RPMI7951 (cell line): ENCODE measurements at places on chromosomes 2 and 18. TPM values are rescaled to one million over a fixed set of nuclear protein-coding genes. Genes with fewer than 3 reads are reported as not detected.

DNA sequence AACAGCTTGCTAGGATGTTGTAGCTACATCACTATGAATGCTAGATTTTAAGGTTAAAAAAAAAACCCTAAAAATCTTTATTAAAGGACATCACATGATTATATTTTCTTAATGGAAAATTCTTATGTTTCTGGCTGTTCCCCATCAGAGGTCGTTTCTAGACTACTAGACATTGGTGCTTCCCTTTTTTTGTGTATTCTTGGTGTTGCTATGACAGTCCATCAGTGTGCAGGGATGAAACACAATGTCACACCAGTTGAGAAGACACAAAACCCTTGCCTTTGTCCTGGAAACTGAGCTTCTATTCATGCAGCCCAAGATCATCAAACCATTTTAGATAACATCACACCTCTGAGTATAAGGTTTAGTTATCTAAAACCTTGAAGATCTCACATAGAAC is 19.9 kb upstream of the TMEM131 start:
- no peak for DNase-seq

- DNase-seq, result no peak
Observed at GRCh38 chr2:233112329-233112728, 52.2 kb downstream of the INPP5D start.

DNA sequence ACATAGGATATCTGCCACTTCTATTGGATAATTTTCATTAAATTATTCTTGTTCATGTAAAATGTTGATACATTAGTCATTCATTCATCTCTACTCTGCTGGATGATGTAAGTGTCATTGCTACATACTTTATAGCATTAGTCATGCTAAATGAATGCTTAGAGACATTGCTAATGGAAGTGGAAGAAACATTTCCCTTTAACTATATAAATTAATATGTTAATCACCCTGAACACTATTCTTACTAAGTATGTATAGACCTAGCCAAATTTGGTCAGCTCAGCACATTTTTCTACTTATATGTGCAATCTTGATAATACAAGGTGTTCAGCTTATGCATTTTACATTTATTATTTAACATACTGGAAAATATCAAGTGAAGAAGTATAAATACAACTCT is 160.2 kb downstream of the DPP4 start:
- DNase-seq, result peak; percentile 68

- DNase-seq, result peak; percentile 69
Observed at GRCh38 chr2:102826904-102827303, 65.1 kb downstream of the TMEM182 start.

GRCh38 chr2:150971910-150972309 is 289.8 kb downstream of the RBM43 start:
- no peak for DNase-seq

DNA sequence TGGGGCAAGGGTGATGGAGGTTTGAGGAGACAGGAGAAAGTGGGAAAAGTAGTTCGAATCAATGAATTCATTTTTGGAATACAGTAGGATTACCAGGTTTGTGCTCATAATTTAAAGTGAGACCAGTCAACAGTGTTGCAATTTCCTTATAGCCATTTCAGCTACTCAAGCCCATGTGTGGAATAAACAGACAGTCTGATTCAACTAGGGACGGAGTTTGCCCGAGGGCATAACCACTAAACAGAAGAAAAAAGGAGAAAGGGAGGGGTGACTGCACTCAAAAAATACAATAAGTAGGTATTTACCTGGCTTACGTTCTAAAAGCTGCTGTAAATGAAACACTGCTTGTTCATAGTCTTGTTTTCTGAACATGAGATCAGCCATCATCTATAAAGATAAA is 55.2 kb downstream of the TTC21B start:
- DNase-seq, result peak; percentile 80

DNA sequence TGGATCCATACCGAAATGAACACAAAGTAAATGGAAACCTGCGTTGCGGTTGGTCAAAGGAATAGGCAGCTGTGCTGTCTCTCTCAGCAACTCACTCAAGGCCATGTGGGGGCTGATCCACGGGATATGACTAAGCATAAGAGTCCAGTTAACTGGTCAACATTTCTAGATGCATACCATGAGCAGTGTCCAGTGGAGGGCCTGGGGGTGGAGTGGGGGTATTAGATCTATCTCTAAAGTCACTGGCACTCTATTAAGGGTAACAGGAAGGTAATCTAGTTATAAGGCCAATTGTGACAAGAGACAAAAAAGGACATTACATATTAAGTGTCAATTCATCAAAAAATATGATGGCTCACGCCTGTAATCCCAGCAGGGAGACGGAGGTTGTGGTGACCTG is 136.8 kb downstream of the TTC32 start:
- peak; percentile 93 for DNase-seq

RANBP2 gene
- 51.6 and 56.0 TPM in 2 replicates for total RNA-seq

NR4A2 gene
- total RNA-seq, result 0.59 and 0.96 TPM in 2 replicates

OTX1 gene
- 0.36 and 0.88 TPM in 2 replicates for total RNA-seq

RASGRP3 gene
- 13.4 and 18.4 TPM in 2 replicates for total RNA-seq
